ENCODE measurements at places on chromosomes 5 and 9.

DNA sequence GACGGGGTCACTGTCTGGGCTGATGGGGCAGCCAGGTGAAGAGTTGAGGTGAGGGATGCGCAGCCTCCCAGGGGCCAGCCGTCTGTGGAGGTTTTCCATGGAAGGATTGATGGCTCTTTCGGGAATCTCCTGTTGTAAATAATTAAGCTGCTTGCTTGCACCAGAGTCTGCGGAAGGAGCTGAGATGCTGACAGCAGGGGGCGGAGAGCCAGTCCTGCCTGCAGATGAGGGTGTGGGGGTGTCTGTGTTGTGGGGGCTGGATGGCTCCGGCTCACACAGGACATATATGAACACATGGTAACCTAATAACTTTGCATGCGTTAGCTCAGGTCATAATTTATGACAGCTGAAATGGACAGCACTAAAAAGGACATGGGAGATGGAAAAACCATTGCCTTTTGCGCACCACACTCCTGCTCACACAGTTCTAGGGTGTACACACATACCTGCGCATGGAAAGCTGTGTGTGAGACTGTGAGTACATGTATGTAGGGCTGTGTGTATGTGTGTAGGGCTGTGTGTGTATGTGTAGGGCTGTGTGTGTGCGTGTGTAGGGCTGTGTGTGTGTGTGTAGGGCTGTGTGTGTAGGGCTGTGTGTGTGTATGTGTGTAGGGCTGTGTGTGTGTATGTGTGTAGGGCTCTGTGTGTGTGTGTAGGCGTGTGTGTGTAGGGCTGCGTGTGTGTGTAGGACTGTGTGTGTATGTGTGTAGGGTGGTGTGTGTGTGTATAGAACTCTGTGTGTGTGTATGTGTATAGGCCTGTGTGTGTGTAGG is 36.8 kb upstream of the SEMA4D start:
- no peak for DNase-seq

DNA sequence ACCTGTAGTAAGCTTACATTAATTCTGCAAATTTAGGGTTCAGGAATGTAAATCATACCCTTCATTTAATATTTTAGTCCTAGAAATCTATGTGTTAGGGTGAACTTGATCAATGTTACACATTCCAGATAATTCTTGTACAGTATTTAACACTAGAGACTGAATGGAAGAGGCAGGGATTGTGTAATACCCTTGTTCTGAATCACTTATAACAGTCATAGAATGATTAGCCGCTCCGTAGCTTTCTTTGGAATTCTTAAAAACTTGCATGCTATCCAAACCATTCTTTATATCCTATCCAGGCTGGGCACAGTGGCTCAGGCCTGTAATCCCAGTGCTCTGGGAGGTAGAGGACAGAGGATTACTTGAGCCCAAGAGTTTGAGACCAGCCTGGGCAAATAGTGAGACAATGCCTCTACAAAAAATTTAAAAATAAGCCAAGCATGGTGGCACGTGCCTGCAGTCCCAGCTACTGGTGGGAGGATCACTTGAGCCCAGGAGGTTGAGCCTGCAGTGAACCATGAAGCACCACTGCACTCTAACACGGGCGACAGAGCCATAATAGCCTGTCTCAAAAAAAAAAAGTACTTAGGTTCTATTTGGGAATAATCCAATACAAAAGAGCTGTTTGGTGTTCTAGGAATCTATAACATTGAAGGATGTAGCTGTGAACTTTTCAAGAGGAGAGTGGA is 8.3 kb downstream of the ZNF483 start:
- no peak for DNase-seq

- DNase-seq, result no peak
Observed at GRCh38 chr5:133408322-133408721, 204.0 kb downstream of the FSTL4 start.

DNA sequence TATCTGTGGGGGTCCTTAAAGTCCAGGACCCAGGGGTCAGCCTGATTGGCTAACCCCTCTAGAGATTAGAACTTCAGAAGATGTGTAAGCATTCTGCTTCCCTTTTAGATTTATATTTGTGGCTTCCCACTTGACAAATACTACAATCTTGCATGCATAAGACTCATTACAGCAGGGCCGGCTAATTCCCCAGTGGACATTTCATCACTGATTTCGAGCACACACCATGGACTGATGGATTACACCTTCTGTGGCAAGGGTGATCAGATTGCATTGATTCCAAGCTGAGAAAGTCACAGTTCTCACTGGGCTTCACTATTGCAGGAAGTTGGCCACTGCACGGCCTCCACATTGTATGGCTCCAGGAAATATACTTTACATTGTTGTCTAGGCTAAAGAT is 65.8 kb upstream of the DAPK1 start:
- no peak for DNase-seq

DNA sequence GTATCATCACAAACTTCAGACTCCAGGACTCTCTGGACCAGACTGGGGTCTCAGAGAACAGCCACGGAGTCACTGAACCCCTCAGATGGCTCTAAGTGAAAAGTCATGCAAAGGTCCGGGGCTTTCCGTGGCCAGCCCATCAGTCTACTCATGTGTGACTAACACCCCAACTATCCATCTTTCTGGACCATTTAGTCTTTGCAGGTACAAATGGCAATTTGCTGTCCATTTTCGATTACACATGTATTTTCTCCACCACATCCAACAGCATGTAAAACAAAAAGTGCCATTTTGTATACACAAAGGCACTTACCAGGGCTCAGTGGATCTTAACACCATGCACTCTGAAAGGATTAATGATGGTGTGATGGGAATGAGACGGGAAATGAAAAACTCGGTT is 387.7 kb downstream of the BNC2 start:
- DNase-seq, result no peak
